NCI-H2227 treated with DMSO at 0.1 percent for 48 hours (cell line): ENCODE measurements at places on chromosomes 3 and 15.
A peak's percentile ranks its signal among the peaks of the same experiment; 100 is the strongest.

GRCh38 chr3:163605915-163606314 is 1472.4 kb downstream of the SI start:
- DNase-seq, result no peak

DNA sequence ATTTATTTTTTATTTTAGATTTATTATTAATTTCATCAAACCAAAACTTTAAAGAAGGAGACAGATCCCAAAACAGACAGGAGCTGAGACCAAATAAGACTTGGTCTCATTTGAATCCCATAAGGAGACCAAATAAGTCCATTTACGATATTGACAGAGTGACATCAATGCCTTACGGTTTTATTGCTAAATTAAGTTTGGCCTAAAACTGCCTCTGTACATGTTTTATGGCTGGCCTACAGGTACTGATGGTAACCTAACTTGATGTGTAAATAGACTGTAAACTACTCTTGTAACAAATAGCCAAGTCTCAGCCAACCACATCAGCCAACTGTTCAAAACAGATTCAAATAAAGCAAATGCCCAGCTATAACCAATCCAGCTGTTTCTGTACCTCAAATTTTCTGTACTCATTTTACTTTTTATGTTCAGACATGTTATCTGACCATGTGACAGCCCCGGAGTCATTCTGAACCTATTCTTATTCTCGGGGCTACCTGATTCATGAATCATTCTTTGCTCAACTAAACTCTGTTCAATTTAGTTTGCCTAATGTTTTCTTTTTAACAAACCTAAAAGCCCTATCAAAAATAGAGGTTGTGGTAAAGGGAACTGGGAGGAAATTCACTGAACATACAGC is 89.4 kb upstream of the CDAN1 start:
- DNase-seq, result no peak

- no peak for DNase-seq
These were observed 229.2 kb upstream of the GOLGA6L4 start for GRCh38 chr15:84006421-84006820.

DNA sequence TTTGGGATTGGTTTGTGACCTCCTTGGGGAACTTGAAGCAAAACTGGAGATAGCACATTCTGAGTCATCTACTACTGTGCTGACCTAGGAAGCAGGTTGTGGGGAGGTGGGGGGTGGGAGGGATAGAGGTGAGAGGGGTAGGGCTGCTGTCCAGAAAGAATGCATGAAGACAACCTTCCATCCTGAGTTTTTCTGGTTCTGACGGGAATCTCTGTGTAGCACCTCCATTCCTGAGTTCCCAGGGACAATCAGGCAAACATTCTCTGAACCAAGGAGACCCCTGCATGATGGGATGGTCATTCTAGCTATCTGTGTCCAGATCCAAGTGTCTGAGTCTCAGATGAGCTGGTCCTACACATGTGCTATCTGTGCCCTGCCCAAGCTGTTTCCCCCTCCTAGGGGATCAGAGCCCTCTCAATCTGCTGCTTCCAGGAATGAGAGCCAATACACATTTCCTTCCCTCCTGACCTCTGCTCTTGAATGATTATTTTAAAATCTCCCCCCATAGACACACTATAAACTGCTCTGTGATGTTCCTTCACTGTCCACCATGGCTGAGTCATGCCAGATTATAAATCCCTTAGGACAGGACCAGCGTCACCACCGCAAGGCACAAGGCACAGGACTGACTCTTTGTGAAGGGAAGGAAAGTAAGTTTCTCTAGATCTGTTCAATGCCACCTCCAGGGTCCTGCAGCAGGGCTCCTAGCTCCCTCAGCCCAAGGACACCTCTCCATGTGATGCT is 2.2 kb upstream of the CD276 start:
- DNase-seq, result no peak

DNA sequence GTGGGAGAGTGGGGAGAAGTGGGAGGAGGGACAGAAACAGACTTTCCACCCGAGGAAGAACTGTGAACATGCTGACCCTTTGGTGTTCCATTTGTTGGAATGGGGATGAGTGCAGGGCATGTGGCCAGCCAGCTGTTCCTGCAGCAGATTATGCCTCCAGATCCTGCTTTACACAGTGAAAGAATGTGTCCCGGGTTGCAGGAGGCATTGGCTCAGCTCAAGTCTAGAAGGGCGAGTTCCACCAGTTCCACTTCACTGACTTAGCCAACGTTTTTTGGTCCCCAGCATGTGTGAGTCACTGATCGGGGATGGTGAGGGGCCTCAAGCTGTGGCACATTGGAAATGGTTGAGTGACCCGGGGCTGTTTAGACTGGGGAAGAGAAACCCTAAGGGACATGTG is 307.0 kb upstream of the ROPN1 start:
- no peak for DNase-seq

GRCh38 chr3:55156851-55157650 is 229.2 kb upstream of the LRTM1 start:
- DNase-seq, result no peak

- peak; percentile 26 for DNase-seq
These were observed 1.4 kb downstream of the FYTTD1 start for GRCh38 chr3:197750858-197751737.

DNA sequence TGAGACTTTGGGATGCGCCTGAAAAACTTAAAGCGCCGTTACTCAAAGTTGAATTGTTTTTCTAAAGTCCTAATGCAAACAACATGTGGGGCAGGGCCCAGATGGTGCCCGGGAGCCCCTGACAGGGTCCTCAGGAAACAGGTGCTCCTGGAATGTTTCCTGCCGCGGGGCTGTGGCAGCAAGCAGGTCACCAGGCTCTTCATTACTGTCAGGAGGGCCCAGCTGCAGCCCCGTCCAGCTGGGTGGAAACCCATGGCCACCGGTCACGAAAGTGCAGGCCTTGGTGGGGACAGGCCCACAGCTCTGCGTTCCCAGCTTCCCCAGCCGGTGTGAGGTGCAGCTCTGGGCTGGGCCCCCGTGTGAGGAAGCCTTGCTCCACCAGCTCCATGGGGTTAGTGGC is 63.9 kb upstream of the GATA2 start:
- no peak for DNase-seq

- no peak for DNase-seq
These were observed 7.2 kb downstream of the POLR2H start for GRCh38 chr3:184368586-184369183.

DNA sequence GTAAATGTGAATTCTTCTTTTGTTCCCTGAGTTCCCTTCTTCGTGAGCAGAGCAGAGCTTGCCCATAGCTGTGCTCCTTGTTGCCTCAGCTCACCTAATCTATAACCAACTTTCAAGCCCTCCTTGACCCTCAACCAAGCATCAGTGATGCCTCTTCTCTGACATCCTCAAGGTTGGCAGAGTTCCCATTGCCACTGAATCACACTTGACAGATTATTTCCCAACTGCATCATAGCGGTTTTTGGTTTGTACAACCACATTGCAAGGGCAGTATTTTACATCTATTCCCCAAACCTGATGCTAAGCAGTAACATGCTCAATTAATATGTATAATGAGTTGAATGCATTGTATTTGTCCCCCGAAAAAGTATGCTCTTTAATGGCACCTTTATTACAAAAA is 133.0 kb upstream of the SNTN start:
- DNase-seq, result no peak

GRCh38 chr3:107753494-107753893 is 230.7 kb downstream of the BBX start:
- DNase-seq, result peak; percentile 38

- DNase-seq, result no peak
These were observed 127.5 kb upstream of the TOPAZ1 start for GRCh38 chr3:44114142-44114541.

GRCh38 chr3:82764521-82764920 is 1003.1 kb upstream of the GBE1 start:
- DNase-seq, result no peak

DNA sequence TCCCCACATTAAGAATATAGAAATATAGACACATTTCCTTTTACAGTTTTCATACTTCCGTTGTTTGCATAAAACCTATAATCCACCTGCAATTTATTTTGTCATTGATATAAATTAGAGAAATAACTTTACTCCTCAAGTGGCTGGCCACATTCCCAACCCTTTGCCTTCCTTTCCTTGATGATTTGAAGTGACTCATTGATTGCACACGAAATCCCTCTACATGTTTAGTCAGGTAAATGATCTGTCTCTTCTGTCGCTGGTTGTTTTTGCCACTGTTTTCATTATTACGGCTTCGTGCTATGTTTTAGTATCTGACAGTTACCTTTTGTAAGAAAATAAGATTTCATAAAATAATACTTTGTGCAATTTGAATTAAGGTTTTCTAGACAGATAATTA is 272.2 kb upstream of the NR2E3 start:
- DNase-seq, result no peak

DNA sequence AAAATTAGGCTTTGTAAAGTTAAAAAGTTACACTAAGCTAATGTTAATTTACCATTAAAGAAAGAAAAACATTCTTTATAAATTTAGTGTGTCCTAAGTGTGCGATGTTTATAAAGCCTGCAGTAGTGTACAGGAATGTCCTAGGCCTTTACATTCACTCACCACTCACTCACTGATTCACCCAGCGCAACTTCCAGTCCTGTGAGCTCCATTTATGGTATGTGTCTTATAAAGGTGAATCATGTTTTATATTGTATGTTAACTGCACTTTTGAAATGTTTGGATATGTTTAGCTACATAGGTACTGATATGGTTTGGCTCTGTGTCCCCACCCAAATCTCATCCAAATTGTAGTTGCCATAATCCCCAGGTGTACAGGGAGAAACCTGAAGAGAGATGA is 549.7 kb upstream of the EPHA6 start:
- DNase-seq, result no peak

GRCh38 chr15:53918180-53919079 is 59.8 kb upstream of the UNC13C start:
- DNase-seq, result peak; percentile 44

- DNase-seq, result no peak
These were observed 695.7 kb downstream of the NAALADL2 start for GRCh38 chr3:175554801-175555200.

DNA sequence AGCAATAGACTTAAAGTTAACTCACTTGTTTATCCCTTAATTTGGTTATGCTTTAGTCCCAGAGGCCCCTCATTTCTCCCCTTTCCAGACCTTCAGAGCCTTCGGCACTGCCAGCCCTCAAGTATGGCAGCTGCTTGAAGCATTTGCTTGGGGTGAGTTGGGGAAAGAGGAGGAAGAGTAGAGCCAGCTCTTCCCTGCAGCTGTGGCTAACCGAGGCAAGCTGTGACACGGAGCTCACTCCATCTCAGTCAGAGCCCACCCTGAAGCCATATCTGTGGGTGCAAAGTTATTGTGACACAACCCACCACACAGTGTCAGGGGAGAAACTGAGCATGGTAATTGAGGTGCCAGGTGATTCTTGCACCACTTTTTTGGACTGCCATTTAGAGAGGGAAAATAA is 66.1 kb downstream of the FILIP1L start:
- no peak for DNase-seq

DNA sequence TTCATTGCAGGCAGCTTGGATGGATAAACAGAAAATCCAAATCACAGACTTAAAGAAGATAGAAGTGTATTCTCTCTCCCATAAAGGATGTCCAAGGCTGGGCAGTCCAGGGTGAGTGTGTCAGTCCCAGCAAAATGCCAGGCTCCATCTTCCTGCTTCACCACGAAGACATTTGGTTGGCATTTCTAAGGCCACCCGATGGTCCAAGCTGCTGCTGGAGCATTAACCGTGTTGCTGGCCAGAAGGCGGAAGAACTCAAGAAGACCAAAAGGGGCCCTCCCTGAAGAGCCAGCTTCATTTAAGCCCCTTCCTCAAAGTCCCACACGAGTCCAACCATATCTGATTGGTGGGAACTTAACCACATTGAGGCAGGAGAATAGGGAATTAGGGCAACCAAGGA is 3.0 kb upstream of the CYP11A1 start:
- DNase-seq, result no peak

GRCh38 chr3:22980346-22980745 is 222.8 kb upstream of the UBE2E2 start:
- no peak for DNase-seq

GRCh38 chr15:72082176-72082575 is 35.8 kb downstream of the MYO9A start:
- no peak for DNase-seq

- no peak for DNase-seq
These were observed 400.5 kb upstream of the C2CD4B start for GRCh38 chr15:62565634-62566026.

DNA sequence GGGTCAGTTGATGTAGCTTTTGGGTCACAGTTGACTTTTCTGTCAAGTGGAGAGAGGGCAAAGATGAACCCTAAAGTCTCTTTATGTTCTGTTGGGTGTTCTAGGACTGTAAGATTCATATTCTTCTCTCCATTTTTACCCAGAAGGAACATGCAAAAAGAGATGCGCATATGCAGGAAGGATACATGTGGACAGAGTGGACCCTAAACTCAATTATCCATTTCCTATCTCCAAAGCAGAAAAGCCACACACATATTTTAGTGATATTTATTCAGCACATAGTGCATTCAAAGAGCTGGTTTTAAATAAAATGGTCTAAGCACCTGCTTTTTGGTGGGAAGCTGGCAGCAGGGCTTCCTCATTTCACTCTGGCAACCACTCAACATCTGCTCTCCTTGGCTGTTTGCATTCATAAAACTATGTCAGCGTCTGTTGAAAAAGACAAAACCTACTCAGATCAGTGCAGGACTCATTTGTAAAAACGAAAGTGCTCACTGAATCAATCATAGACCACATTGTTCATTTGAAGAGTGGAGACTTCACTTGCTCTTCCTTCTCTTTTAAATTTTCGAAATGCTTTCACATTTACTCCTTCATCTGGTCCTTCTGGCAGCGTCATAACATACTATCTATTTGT is 96.6 kb downstream of the SEMA6D start:
- DNase-seq, result no peak

DNA sequence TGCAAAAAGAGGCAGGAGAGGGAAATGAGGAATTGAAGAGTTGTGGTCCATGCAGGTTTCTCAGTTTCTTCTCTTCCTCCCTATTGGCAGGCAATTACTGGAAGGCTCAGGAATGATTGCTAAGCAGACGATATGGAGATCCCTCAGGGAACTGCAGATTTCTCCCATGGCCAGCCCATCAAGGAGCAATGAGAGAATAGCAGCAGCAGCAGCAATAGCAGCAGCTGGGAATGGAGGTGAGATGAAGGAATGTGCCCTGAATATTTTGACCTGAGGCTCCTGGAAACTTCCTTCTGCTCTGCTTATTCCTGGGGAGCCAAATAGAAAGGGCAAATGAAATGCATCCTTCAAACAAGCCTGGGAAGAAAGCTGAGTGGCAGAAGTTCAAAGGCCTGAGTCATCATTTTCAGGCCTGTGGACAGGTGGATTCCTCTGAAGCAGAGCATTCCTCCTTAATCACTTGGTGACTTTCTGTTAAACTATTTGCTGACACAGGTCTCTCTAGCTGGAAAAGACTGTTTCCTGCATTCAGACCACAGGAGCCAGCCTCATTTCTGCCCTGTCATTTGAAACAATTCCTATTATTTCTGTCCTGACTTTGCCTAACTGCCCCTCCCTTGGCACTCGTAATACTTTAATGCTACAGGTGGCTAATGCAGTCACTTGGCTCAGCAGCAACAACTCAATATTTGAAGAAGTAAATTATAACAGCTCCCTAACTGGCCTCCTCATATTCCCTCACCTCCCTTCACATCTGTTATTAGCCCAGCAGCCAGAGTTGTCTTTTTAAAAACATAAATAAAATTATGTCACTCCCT is 146.9 kb upstream of the GADL1 start:
- DNase-seq, result no peak
